ENCODE measurements at places on chromosomes 11 and 22.

DNA sequence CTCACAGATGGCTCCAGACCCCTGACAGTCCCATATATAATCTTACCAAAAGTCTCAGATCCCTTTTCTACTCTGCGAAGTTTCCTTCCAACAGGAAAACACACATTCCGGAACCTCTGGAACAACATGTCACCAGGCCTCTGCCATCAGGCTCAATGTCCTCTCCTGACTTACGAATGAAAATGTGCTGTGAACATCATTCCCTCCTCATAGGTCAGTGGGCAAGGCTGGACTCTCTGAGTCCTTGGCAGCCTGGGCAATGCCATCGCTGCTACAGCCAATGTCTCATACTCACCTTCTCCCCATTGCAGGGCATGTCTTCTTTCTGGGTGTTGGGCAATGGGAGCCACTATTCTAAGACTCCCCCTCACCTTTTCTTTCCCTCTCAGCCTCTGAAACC, 1.7 kb upstream of the HPX start:
- no peak for DNase-seq

- no peak for DNase-seq
Measured at GRCh38 chr11:17405232-17406005, 17.0 kb upstream of the KCNJ11 start.

- DNase-seq, result no peak
Measured at GRCh38 chr11:21511835-21512440, 680.9 kb upstream of the ANO5 start.

DNA sequence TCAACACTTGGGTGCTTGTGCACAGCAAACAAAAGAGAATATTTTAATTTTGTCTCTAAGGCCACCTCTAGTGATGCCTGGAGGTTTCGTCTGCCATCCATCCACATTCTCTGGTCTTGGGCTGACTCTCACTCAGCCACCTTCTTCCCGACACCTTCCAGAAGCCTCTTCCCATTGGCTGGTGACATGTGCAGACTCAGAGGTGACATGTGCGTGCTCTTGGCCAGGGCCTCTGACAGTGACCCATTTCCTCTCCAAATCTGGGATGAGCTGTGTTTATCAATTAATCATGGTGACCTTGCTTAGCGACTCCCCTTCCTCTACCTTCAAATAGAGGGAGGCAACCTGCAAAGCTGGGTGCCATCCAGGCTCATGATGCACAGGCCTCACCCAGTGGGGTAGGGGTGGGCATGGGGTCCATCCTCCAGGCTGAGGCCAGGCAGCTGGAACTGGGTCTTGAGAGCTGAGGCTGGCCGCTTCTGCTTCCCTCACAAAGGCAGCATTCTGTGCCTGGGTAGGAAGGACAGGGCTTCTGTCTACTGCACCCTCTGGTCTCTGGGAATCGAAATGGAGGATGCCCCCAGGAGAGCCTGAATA, 91.8 kb downstream of the DHCR7 start:
- DNase-seq, result no peak

GRCh38 chr22:37431366-37431765, 4.1 kb upstream of the ELFN2 start:
- DNase-seq, result no peak

- peak; percentile 67 for DNase-seq
Measured at GRCh38 chr22:50271519-50271970, 1.4 kb upstream of the MAPK11 start.

GRCh38 chr11:19218786-19219460, 17.1 kb upstream of the CSRP3 start:
- DNase-seq, result no peak

DNA sequence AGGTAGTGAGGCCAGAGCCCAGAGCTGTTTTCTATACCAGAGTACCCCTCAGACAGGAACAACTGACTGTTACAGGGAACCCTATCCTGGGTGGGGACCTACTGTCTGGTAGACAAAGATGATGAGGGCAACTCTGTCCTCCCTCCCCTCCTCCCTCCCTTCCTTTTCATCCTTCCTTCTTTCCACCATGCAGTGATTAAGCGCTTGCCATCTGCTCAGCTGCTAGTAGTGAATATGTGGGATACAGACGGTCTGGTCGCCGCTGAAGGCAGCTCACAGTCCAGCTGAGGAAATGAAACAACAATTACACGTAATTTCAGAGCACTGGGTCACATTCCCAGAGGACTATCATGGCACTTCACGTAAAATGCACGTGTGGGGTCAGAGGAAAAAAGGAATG, 597.1 kb downstream of the BUD13 start:
- DNase-seq, result no peak

GRCh38 chr22:33270596-33270995, 212.4 kb upstream of the SYN3 start:
- DNase-seq, result no peak

Data from activated CD4-positive, CD25-positive, alpha-beta regulatory T cell treated with anti-CD3 and anti-CD28 coated beads, Interleukin-2, amount 50 U/mL, for 72 hours (primary cell).